ENCODE measurements at places on chromosomes 5 and 9. TPM values are rescaled to one million over a fixed set of nuclear protein-coding genes. Genes with fewer than 3 reads are reported as not detected.

DNA sequence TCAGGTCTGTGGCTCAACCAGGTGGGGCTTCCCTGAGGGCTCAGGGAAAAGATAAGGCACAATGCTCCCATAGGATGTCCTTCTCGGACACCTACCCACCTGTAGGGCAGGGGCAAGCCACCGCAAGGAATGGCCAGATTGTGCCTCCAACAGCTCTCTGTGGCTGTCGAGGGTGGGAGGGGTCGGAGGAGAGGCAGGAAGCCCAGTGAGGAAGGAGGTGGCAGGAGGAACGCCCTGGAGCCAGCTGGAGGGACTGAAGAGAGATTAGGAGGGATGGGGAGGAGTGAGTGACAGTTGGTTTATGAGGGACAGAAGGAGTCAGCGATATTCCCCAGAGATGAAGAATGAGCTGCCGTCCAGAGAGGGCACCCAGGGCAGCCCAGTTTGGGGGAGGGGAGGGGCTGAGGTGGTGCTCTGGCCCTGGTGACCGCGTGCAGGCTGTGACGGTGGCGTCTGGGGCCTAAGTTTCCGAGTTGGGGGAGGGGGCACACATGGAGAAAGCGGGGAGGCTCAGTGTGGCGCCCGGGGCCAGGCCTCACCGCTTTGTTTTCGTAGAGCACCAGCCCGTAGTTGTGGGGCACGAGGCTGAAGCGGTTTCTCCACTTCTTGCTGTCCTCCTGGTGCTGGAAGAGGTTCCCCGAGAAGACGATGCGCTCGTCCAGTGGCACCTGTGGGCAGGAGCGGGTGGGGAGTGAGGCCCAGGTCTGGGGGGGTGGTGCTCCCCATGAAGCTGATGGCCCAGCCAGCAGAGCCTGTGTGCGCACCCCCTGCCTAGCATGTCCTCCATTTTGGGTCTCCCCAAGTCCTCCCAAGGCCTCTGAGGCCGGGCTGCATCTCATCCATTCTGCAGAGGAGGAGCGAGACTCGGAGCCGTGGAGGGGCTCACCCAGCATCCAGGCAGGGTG is 75.6 kb downstream of the LRSAM1 start:
- DNase-seq = no peak
- H3K4me1 ChIP-seq = 0 out of 2 replicates have a peak, but pooled peaks cover 1% of the 10 kb centered on the region
- no peak overlapping the region for H3K27ac ChIP-seq
- peaks cover 16% of the 10 kb centered on the region for H3K36me3 ChIP-seq
- no peak overlapping the region for H3K4me3 ChIP-seq

- DNase-seq = no peak
- peaks cover 47% of the 10 kb centered on the region for H3K36me3 ChIP-seq
- H3K4me1 ChIP-seq = peaks cover 52% of the 10 kb centered on the region
- peak overlapping the region; percentile 83 for H3K27ac ChIP-seq
These were observed 17.0 kb upstream of the MXD3 start for GRCh38 chr5:177328545-177329231.

DNA sequence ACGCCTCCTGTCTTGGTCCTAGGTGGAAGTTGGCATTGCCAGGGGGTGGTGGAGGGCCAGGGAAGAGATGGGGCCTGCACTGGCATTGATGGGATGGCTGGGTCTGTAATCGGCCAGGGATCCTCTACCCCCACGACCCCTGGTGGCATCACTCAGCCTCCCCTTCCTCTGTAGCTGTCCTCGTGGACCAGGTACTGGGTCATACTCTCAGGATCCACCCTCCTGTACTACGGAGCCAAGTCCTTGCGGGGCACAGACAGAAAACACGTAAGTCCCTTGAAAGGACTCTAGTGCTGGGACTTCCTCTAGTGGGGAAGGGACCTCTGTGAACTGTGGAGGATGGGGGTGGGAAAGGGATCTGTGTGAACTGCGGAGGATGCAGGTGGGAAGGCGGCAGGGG is 52.1 kb upstream of the GARNL3 start:
- no peak for DNase-seq
- no peaks in the 10 kb centered on the region for H3K36me3 ChIP-seq
- no peak overlapping the region for H3K27ac ChIP-seq
- peaks cover 30% of the 10 kb centered on the region for H3K4me1 ChIP-seq
- peaks cover 2% of the 10 kb centered on the region for H3K27me3 ChIP-seq

DNA sequence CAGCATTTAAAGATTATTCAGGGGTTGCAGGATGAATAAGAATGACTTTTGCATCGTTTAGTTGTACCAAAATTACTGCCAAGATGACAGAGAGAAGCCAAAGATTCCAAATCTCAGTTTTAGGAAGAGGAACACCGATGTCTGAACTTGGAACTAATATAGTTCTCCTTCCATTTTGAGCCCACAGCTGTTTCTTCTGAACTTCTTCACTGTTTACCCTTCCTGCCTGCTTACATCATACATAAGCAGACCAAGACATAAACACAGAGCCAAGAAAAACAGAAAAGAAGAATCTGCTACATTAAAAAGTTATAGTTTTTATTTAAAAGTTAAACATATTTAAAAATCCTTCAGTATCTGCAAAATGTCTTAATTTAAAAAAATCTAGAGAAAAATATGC is 146.9 kb upstream of the RAPGEF1 start:
- H3K36me3 ChIP-seq = no peaks in the 10 kb centered on the region
- H3K4me1 ChIP-seq = no peaks in the 10 kb centered on the region
- DNase-seq = no peak
- no peak overlapping the region for H3K4me3 ChIP-seq

SLC6A3 gene
- total RNA-seq = not detected

- H3K4me1 ChIP-seq = peaks cover 48% of the 10 kb centered on the region
- no peaks in the 10 kb centered on the region for H3K27me3 ChIP-seq
- no peaks in the 10 kb centered on the region for H3K36me3 ChIP-seq
- no peak overlapping the region for H3K27ac ChIP-seq
These were observed 8.5 kb downstream of the OSTF1 start for GRCh38 chr9:75096796-75097195.

- H3K36me3 ChIP-seq = no peaks in the 10 kb centered on the region
- no peaks in the 10 kb centered on the region for H3K27me3 ChIP-seq
- DNase-seq = no peak
- H3K27ac ChIP-seq = no peak overlapping the region
- H3K4me3 ChIP-seq = no peak overlapping the region
These were observed 65.6 kb downstream of the MEGF9 start for GRCh38 chr9:120648581-120649197.

ADGRV1 gene
- 1.7 TPM for total RNA-seq

- no peaks in the 10 kb centered on the region for H3K4me1 ChIP-seq
- H3K27me3 ChIP-seq = no peaks in the 10 kb centered on the region
- H3K4me3 ChIP-seq = no peak overlapping the region
- DNase-seq = no peak
- no peak overlapping the region for H3K27ac ChIP-seq
- no peaks in the 10 kb centered on the region for H3K36me3 ChIP-seq
These were observed 630.4 kb downstream of the PRELID2 start for GRCh38 chr5:145204743-145205142.

PCDHA9 gene
- total RNA-seq = not detected

- no peaks in the 10 kb centered on the region for H3K36me3 ChIP-seq
- peaks cover 35% of the 10 kb centered on the region for H3K27me3 ChIP-seq
- no peak for DNase-seq
These were observed 141.5 kb downstream of the FSTL4 start for GRCh38 chr5:133470841-133471240.

DNA sequence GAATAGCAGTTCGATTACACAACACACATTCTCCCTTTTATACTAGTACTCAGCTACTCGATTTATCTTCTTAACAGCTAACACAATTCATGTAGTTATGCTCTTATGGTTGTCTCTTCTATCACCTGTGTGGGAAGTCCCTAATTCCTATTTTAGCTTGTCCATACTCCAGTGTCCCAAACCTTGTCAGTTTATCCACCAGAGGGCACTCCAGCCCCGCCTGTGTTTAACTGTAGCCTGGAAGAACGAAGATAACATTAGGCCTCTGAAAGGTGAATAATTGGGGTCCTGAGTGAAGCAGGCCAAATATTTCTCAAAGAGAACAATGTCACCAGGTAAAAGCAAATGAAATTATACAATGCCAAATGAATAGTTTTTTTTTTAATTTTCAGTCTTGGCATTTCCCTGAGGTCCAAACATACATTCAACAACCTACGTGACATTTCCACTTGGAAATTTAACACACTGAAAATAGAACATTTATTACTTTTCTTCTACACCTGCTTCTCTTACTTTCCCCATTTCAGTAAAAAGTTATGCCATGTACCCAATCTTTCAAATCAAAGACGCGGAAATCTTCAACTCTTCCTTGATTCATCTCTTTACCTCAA is 560.7 kb downstream of the HTR1A start:
- DNase-seq = peak; percentile 35
- no peak overlapping the region for H3K27ac ChIP-seq
- H3K4me1 ChIP-seq = no peaks in the 10 kb centered on the region
- no peaks in the 10 kb centered on the region for H3K27me3 ChIP-seq
